ENCODE measurements at places on chromosomes 2 and 18. TPM values are rescaled to one million over a fixed set of nuclear protein-coding genes. Genes with fewer than 3 reads are reported as not detected.

- no peak for DNase-seq
Observed at GRCh38 chr2:20281876-20282275, 56.9 kb upstream of the SDC1 start.

DNA sequence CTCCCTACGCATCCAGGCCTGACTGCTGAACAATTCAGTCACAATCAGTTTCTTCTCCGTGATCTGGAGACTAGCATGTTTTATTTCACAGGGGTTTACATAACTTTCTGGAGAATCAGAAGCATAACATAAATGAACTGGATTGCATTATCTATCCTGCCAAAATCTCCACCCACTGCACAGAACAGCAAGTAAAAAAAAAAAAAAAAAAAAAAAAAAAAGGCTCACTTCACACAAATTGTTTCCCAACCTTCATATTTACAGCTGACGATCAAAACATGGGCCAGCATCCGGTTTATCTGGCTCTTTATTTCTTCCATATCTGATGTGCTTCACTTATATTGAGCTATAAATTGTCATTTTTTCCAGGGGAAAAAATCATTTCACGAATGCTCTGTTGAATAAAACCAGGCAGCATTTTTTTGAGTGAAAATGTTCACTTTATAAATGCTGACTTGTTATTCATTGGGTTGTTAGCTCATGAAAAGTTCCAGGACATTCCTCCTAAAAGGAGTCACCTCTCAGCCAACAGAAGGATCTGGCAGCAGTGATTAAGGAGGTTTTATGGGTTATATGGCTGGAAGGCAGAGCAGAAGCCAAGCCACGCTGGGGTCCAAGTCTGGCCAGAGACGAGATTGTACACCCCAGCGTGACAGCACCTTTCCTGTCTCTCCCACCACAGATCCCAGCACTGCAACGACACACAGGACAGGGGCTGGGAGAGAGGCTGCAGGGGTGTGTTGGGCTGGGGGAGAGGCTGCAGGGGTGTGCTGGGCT lies 51.2 kb upstream of the GLI2 start:
- DNase-seq, result no peak

- no peak for DNase-seq
Observed at GRCh38 chr18:65221736-65222135, 529.1 kb upstream of the CDH7 start.

GRCh38 chr2:43482961-43483360 lies 112.9 kb downstream of the THADA start:
- DNase-seq, result no peak

GRCh38 chr2:96329456-96329855 lies 4.3 kb downstream of the ITPRIPL1 start:
- DNase-seq, result no peak

RTKN gene
- 1.0 TPM for total RNA-seq

ALLC gene
- not detected for total RNA-seq

ACADL gene
- total RNA-seq, result not detected

All from activated T-cell treated with anti-CD3 and anti-CD28 coated beads, Interleukin-2, amount 50 U/mL, for 4 hours (primary cell).